ENCODE measurements at places on chromosomes 2 and 18.

GRCh38 chr2:227872676-227873075, 1.2 kb downstream of the DAW1 start:
- no peak for DNase-seq

DNA sequence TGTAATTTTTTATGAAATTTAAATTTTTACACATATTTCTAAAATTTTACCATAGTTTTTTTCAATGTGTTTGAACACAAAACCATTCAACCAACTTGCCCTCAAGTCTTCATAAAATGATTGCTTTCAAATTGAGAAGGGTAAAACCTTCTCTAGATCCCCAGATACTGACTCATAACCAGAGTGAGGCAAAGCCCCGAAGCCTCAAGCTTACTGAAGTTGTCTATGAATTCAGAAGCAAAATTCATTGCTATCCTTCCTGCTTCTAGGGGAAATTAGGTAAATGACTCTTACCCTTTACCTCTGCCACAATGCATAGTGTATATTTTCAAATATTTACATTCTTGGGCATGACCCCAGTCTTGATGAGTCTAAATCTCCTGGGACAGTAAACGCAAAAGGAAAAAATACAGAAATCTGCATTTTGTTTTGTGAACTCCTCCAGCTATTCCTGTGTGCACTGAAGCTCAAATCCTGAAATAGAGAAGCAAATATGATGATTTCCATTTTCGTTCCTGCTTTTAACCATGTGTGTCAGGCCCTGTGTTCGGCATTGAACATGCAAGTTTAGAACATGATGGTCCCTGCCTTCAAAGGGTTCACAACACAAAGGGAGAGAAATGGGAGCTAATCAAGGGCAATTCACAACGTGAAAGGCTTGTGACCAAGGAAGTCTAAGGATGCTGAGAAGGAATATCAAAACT, 246.3 kb downstream of the SUCLG1 start:
- no peak for DNase-seq

DNA sequence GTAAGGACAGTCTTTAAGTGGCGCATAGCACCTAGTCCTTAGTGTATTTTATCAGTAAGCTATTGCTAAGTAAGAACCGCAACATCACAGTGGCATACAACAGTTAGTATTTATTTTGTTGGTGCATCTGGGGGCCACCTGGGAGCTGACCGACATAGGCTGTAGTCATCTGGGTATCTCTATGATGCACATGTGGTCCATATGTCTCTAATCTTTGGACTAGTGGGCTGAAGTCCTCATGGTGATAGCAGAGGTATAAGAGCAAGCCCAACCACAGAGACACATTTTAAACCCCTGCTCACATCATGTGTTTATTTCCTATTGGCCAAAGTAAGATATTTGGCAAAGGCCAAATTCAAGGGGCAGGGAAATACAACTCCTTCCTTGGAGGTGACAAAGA, 2.9 kb downstream of the CAMKMT start:
- no peak for DNase-seq

- DNase-seq: no peak
These were observed 7.0 kb downstream of the DGKD start for GRCh38 chr2:233361297-233361696.

- DNase-seq: peak; percentile 66
These were observed 64.1 kb downstream of the SOX11 start for GRCh38 chr2:5756272-5756671.

GRCh38 chr2:8489221-8489620, 192.6 kb upstream of the ID2 start:
- no peak for DNase-seq

DNA sequence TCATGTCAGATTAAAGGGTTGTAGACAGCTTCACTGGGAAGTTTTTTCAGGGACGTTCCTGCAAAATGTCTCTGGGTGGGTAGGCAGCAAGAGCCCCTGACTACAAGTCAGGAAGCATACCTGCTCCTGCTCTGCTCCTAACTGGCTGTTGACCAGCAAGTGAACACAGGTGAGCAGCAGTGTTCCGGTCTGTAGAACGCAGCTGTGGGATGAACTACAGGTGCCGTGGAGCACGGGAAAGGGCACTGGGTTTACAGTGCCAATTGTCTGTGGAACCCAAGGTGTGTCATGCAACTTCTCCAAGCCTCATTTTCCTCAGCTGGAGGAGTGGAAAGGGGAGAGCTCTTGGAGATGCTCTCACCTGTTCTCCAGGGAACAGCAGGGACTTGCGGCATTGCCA, 6.6 kb downstream of the ASB18 start:
- DNase-seq: no peak

- DNase-seq: no peak
These were observed 63.0 kb downstream of the ADNP2 start for GRCh38 chr18:80172056-80172455.

- DNase-seq: no peak
These were observed 8.4 kb downstream of the KIF1A start for GRCh38 chr2:240811346-240812300.

DNA sequence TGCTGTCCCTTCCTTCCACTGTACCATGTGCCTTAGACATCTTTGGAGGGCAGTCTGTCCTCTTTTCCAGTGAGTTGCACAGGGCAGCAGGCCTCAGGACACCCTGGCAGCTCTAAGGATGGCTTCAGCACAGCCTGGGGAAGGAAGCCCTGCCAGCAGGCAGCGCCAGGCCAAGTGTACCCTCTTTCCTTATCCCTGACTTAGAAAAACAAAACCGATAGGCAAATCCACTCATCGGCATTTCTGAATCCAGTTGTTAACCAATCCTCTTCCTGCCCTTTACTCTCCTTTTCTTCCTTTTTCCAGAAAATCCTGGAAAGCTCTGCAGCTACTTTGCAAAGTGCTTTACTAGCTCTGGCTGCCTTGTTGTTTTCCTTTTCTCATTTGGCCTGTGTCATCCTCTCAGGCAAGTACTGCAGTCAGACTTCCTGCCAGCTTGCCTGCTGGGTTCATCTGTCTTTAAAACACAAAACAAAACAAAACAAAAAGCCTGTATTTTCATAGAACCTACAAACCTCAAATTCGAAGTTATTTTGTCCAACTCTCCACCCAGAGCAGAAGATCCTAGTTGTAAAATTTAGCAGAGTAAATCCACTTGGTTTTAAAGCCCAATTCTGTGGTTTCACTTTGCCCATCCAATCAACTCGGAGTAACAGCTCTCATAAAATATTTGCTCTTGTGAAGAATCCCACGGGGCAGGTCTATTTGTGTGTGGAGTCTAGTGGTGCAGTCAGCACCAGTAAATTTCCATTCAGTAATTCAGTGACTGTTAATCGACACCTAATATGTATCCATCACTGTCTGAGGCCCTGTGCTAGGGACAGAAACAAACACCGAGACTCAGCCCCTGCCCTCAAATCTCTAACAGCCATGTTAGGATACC, 45.2 kb downstream of the PCBP1 start:
- peak; percentile 68 for DNase-seq

GRCh38 chr2:121689356-121689755, 40.1 kb upstream of the CLASP1 start:
- no peak for DNase-seq

DNA sequence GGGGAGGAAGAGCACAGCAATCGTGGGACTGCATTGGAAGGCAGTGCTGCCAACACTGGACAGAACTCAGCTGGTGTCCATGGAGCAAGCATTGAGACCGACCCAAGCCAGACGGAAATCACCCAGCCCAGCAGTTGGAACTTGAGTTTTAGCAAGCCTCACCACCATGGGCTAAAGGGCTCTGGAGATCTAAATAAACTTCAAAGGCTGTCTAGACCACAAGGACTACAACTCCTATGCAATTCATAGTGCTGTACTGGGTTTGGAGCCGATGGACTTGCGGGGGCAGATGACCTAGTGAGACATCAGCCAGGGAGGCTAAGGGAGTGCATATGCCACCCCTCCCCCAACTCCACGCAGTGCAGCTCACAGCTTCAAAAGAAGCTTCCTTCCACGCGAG, 243.6 kb upstream of the SLC39A10 start:
- DNase-seq: no peak

DNA sequence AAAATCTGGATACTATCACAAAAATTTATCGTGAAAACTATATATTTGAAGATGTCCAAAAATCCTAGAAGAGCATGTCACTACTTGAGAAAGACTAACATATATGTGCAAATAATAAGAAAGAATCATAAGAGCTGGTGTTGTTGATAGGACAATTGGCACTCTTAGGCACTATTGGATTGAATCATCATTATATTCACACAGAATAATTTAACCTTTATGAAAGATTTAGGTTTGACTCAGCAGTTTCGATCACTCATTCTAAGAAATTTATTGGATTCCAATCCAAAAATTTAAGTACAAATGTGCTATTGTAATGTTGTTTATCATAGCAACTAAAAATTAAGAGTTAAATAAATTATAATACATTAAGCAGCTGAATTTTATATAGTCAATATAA, 503.6 kb downstream of the SPAG16 start:
- no peak for DNase-seq

DNA sequence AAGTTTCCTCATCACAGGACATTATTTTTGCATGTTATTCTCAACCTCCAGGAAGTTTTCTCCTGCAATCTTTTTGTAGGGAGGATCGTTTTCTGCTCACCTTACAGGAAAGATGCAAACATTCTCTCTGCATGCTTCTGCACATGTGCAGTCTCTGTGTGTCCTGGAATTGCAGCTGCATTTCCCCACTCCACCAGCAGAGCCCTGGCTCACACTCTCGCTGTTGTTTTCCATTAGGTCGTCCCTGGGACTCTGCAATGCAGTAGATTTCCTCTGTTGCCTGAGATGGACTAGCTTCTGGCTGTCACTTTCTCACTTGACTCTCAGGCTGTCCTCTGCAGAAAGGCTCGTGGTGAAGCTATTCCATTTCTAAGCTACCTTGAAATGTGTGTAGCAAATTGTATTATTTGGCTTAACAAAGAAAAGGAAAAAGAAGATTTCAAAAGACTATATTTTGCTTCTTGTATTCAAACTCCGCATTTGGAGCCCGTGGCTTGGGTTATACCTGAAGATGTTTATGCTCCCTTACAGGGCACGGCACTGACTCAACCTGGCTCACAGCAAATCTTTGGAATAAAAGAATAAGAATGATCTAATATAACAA, 346.7 kb downstream of the RAD51AP2 start:
- no peak for DNase-seq

GRCh38 chr2:171893824-171894611, at the start of gene SLC25A12:
SLC25A12 (minus strand) TSS chr2:171894244; CDS start chr2:171894214, 30 bp downstream.
- DNase-seq: peak; percentile 96

DNA sequence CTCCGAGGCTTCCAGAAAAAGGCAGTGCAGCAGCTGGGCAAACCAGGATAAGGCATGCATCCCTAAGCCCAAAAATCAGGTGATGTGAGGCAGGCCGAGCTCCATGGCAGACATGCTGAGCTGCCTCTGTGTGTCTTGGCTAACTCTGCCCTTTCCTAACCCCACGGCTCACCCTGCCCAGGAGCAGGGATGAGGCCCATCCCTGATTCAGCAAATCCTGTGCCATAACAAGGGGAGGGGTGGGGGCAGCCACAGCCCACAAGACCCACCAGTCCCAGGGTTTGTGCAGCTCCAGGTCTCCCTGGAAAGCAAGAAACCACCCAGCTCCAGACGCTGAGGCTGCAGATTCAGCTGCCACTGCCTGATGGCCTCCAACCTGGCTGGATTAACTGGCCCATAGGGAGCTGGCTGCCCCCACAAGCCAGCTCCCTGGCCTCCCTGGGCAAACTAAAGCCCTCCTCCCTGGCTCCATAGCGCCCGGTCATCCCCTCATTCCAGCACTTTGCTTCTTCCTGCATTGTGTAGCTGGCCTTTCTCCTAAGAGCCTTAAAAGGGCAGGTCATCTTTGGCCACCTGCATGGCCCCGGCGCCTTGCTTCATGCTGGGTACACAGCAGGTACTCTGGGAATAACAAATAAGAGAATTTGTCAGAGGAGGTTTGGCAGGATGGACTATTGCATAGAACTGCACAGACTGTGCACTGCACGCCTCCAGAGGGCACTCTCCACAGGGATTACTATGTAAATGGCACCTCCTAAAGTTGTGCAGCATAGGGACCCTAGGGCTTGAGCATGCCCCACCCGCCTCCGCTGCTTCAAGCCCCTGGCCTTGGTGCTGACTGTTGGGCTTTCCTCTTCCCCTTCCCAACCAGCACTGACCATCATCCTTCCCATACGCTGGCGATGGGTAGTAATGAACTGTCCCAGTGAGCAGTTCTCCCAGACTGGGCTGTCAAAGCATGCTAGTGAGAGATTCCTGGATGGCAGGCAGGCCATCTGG, 10.7 kb downstream of the STEAP3 start:
- no peak for DNase-seq

DNA sequence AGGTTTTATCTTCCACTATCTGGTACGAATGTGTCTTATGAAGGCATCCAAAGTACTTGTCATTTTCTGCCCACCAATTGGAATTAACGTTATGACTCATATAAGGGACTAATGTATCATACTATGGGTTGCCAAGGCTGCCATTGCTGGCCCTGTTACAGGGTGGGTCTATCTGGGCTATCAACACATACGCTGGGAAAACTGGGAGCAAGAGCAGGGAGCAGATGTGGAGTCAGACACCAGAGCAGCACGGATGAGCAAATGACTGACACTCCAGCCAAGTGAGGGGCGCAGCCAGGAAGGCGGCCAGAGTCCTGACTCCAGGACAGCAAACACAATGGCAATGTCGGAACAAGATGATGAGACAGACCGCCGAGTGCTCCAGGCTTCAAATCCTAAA, 145.9 kb downstream of the COPS8 start:
- no peak for DNase-seq

GRCh38 chr2:191721331-191721730, 43.4 kb downstream of the NABP1 start:
- DNase-seq: no peak

GRCh38 chr2:31241625-31242270, 7.8 kb downstream of the EHD3 start:
- no peak for DNase-seq

GRCh38 chr2:37634914-37635503, 36.4 kb downstream of the CDC42EP3 start:
- no peak for DNase-seq

DNA sequence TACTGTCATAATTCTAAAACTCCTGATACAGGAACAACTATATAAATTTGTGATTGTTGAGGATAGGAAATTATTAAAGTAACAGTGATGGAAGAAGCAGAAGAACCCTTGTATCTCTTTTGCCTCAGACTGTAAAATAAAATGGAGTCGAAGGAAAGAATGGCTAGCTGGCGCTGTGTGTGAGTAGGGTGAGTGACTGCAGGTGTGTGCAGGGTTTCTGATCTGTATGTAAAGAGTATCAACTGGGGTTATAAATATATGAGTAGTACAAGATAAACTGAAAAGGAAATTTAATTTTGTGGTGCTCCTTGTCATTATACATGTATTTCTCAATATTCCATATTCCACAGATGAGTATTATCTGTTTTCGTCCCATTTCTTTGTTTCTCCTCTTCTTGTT, 15.2 kb downstream of the POLI start:
- no peak for DNase-seq

GRCh38 chr2:204665771-204666170, 120.5 kb downstream of the PARD3B start:
- no peak for DNase-seq

- no peak for DNase-seq
These were observed 17.5 kb downstream of the MYO5B start for GRCh38 chr18:50177294-50177992.

DNA sequence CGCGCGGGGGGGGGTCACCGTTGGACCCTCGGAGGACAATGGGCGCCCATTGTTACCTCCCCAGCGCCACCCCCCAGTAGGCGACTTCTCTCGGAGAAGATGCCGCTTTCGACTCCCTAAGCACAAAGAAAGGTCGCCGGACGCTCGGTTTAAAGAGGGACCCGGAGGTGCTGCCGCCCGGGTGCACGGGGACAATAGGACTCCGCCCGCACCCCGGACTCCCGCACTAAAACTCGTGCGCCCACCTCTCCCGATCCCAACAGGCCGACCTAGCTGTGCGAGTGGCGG, 318 bp upstream of the CDC42EP3 start:
- no peak for DNase-seq

GRCh38 chr18:50114448-50114847, 80.5 kb downstream of the MYO5B start:
- DNase-seq: no peak
